ENCODE measurements at places on chromosomes 7 and 10.

DNA sequence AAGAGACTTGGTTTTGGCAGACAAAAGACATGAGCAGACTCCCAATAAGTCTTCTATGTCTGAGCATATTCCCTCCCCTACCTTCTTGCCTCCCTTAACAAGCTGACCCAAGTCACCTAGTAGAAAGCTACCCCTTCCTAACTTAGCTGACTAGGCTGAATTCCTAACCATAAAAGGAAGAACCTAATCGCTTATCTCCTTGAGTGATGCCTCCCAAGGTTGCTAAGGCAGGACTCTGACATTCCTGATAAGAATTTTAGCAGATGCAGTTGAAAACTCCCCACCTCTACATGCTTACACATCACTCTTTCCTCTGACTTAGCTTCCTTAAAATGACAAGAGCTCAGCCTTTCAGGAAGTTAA is 704.7 kb upstream of the MBL2 start:
- no peak for DNase-seq

GRCh38 chr7:112205343-112206237 is 609 bp downstream of the DOCK4 start:
- DNase-seq, result peak; percentile 42

DNA sequence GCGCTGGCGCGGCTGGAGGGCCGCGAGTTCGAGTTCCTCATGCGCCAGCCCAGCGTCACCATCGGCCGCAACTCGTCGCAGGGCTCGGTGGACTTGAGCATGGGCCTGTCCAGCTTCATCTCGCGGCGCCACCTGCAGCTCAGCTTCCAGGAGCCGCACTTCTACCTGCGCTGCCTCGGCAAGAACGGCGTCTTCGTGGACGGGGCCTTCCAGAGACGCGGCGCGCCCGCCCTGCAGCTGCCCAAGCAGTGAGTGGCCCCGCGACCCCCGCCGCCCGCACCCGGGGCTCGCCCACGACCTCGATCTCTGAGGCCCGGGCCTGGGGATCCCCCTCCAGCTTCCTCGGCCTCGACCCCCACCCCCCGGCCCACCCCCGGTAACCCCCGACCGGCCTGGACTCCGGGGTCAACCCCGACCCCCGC is 537 bp downstream of the FOXK1 start:
- DNase-seq, result no peak

GRCh38 chr10:58318346-58318745 is 16.5 kb upstream of the UBE2D1 start:
- no peak for DNase-seq

DNA sequence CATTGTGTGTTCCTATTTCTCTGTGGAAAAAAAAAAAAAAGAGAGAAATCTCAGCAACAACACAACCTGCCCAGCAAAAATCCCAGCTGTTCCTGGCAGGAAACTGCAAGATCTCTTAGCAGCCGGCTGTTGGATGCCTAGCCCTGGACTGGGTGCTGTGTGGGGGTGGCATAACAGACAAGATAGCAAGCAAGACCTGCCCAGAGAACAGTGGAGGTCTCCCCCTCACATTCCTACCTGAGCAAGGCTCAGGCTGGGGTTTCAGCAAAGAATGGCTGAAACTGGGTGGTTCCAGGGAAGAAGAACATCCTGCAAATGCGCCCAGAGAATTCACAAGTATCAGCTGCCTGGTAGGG is 248.8 kb upstream of the ZMIZ1 start:
- no peak for DNase-seq

DNA sequence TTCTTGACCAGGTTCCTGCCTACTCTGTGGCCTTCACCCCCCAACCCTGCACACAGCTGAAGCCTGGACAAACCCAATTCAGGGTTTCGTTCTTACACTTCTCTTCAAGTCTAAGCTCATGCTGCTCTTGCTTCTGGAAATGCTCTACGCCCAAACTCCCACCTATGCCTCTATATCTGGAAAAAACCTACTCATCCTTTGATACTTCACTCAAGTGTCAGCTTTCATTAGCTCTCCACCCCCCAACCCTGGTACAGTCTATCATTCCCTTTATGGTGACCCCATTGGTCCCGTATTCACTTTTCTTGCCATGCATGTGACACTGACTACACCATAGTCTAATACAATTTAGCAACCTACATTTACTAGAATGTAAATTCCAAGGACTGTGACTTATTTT is 220.9 kb upstream of the PLXNA4 start:
- no peak for DNase-seq

GRCh38 chr10:71920540-71921323 is 43.5 kb upstream of the CHST3 start:
- DNase-seq, result no peak

Data from tibial nerve (tissue), 4 donors.